ENCODE measurements at places on chromosomes 6 and 20.

- no peak for DNase-seq
Observed at GRCh38 chr20:21575981-21576740, 62.3 kb upstream of the NKX2-2 start.

- no peak for DNase-seq
Observed at GRCh38 chr6:129321303-129321702, 388.7 kb downstream of the ARHGAP18 start.

DNA sequence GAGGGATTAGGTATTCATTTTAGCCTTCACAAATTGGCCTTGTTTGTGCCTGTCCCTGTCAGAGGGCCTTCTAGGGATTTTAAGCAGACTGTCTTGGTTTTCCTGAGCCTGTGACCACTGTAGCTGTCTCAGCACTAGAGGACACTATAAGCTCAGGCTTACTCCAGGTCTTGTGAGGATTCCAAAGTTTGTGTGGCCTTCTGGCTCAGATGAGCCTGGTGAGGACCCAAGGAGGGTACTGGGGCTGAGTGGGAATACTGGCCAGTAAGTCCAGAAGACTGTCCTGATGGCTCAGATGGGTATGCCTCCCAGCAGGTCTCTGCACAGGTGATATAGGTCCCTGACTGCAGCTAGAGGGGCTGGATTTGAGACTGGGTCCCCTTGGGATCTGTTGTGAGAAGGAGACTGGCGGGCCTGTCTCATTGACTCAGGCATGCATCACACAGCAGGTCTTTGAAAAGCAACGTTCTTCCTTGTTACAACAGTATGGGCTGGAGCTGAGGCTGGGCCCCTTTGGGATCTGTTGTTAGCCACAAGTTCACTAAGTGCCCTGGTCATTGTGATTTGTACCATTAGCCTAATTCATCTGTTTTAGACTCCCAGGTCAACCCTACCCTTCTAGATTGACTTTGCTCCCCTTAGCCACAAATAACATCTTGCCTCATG lies 26.3 kb upstream of the TFB1M start:
- peak; percentile 47 for DNase-seq

- no peak for DNase-seq
Observed at GRCh38 chr6:95948324-95948723, 67.5 kb upstream of the FUT9 start.

DNA sequence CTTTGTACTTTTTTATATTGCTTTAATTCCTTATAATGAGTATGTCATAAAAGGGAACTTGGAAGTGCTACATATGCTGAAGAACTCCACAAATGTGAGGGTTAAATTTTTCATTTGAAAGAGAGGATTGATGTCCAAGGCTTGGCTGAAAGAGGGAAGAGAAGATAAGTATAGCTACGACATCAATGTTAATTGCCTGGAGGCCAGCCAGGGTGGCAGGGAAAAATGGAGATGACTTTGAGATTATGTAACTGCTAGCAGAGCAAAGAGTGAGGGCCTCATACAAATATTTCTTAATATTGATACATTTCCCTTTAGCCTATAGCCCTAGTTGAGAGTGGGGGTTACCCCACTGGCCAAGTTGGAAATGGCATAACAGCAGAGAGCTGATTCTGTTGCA lies 24.8 kb upstream of the RIMS4 start:
- DNase-seq, result no peak

DNA sequence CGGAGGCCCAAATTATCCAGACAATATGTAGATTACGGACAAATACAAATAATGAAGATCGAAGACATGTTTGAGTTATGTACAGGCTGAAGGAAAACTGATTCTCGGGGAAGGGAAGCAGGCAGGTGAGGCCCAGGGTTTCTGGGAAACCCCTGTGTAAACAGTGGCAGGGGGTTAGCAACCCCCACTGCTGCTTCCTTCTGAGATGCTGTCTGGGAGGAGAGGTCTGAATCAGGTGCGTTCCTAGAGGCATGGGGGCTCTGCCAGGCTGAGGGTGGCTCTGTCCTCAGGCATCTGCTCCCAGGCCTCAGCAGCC lies 7.2 kb upstream of the MDGA1 start:
- no peak for DNase-seq

- no peak for DNase-seq
Observed at GRCh38 chr6:6201200-6201599, 119.3 kb downstream of the F13A1 start.

GRCh38 chr6:127023001-127023778 lies 95.3 kb upstream of the RSPO3 start:
- DNase-seq, result no peak

GRCh38 chr20:18138266-18138582 lies 561 bp downstream of the KAT14 start:
- no peak for DNase-seq

- DNase-seq, result no peak
Observed at GRCh38 chr20:2751347-2751877, 49.0 kb downstream of the CPXM1 start.

DNA sequence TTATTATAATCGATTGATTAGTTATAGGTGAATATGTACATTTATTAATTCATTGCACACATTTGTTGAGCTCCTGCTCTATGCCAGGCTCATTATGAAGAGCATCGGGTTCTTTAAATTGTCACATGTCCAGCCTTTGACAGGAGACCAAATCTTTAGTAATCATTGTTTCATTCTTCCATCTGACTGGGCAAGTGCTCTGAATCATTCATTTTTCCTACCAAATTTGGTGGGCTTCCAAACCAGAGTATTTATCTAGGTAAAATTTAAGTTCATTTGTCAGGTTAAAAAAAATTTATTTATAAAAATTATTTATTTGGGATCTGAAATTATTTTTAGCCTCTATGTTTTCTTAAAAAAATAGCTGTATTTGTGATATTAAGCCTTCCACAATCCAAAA lies 404.9 kb upstream of the MMS22L start:
- no peak for DNase-seq

GRCh38 chr20:48740292-48740649 lies 87.5 kb downstream of the PREX1 start:
- DNase-seq, result no peak

DNA sequence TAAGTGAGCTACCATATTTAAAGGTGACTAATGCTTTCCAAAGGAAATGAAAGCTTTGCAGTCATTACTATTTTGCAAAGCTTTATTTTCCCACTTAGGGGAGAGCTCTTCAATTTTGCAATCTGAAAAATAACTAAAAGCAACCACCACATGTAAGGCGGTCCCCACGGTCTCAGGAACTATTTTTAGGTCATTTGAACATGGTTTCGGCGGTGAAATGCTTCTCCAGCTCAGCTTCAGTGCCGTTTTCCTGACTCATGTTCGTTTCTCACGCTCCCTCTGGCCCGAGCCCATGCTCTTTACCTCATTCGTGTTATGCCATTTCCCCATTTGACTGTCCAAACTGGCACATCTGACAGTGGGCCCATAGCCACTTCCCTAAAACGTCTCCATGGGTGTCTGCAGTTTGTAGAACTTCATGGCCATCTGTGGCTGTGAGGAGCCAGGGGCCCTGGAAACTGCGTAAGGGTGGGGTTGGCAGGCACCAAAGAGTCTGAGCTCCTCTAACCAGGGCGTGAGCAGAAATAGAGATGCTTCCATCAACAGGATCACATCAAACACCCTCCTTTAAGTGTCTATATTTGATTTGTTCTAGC lies 46.5 kb downstream of the ADTRP start:
- DNase-seq, result peak; percentile 93

DNA sequence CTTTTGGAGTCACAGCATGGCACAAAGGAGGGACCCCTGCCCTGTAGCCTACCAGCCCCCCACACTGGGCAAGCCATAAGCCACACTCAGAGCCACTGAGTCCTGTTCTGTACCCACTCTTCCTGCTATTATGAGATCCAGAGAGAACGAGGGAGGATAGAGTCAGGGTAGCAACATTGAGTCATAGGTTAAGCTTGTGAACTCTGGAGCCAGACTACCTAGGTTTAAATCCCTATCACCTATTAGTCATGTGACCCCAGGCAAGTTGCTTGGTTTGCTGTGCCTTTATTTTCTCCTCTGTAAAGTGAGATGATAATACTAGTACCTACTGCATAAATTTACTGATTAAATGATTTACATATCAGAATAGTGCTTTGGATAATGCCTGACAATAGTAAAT lies 540 bp downstream of the CNBD2 start:
- no peak for DNase-seq

DNA sequence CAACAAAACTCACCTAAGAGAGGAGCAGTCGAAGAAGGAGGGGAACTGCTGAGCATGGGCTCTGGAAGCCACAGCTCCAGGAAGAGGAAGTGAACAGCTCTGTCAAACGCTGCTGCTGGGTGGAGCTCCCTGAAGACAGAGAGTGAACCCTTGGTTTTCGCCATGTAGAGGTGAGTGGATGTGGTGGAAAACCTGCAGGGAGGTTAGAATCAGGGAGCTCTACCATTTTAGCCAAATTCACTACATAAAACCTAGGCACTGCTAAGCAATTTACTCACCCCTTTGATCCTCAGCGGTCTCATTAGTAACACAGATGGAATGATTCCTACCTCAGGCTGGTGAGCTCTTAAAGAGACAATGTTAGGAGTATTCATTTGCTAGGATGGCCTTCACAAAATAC lies 19.4 kb upstream of the TFAP2A start:
- peak; percentile 48 for DNase-seq

- DNase-seq, result peak; percentile 85
Observed at GRCh38 chr6:30787954-30788353, 43.6 kb upstream of the IER3 start.

DNA sequence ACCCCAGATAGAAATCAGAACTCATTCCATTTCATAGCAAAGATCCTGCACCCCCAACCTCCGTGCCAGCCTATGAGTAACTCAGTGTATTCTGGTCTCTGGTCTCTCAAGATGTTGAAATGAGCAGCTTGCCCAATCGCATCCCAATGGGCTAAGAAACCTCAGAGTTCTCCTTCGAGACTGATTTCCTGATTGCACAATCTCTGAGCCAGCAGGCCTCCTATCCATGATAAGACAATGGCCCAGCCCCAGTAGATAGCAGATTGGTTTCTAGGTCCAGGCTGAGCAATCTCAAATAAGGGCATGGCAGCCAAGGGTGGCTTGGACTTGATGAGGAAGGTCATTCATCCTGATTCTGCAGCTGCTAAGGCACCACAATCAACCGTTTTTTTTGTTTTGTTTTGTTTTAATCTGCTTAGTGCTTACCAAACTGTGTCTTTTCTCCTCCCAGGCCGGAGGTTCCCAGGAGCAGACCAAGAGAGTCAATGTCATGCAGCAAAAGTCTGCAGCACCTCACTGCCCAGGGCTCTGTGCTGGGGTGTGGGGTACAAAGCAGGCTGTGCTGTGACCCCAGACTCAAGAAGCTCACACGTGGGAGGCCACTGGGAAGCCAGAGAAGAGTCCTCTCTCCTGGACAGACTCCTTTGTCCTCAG lies 125.1 kb upstream of the NXT1 start:
- peak; percentile 92 for DNase-seq

DNA sequence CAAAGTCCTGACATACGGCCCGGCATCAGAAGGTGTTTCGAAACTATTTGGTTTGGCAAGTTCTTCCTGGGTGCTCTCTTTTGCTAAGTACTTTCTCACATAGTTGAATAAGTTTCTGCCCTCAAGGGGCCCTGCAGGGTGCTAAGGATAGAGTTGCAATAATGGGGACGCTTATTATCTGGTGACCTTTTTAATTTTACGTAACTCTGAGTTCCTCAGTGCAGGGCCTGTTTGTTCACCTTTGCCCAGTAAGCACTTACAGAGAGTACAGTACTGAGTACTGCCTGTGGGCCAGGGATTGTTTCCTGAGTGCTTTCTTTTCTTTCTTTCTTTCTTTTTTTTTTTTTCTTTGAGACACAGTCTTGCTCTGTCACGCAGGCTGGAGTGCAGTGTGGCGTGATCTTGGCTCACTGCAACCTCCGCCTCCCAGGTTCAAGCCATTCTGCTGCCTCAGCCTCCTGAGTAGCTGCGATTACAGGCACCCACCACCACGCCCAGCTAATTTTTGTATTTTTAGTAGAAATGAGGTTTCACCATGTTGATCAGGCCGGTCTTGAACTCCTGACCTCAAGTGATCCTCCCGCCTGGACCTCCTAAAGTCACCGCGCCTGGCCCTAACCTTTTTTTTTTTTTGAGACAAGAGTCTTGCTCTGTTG lies 4.5 kb upstream of the PXMP4 start:
- DNase-seq, result no peak

- DNase-seq, result no peak
Observed at GRCh38 chr6:26304213-26304796, 60.7 kb upstream of the BTN3A2 start.

DNA sequence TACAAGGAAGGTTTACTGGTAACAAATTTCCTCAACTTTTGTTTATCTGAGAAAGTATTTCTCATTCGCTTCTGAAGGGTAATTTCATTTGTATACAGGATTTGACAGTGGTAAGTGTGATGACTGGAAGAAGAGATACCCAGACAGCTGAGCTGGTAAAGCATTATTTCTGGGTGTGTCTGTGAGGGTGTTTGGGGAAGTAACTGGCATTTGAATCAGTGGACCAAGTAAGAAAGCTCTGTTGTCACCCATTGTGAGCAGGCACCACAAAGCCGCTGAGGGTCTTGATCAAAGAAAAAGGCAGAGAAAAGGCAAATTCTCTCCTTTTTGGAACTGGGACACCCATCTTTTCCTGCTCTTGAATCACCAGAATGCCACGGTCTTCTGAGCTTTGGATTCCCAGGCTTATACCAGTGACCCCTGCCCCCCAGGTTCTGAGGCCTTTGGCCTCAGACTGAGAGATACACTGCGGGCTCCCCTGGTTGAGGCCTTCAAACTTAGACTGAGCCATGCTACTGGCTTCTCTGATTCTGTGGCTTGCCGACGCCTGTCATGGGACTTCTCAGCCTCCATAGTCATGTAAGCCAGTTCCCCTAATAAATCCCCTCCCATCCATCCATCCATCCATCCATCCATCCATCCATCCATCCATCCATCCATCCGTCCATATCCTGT lies 10.5 kb upstream of the HUS1B start:
- peak; percentile 19 for DNase-seq

GRCh38 chr6:50030777-50031562 lies 9.2 kb upstream of the DEFB110 start:
- DNase-seq, result peak; percentile 57

GRCh38 chr20:9078826-9079731 lies 10.2 kb downstream of the PLCB4 start:
- no peak for DNase-seq

DNA sequence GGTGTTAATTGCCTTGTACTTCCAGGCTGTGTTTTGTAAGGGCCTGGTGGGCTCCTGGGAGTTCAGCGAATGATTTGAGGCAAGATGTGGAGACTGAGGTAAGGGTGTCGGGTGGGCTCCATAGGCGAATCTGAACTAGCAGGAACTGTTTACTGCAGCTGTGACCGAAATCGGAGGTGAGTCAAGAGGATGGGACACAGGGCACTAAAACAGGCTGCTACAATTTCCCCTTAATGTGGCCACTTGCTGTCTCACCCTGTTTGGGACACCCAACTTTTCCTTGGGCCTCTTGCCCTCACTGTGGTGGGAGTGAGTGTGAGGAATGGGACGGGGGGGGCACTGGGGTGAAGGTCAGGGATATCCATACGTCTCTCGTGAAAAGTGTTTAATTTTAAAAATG lies 53.9 kb upstream of the MCUR1 start:
- no peak for DNase-seq

DNA sequence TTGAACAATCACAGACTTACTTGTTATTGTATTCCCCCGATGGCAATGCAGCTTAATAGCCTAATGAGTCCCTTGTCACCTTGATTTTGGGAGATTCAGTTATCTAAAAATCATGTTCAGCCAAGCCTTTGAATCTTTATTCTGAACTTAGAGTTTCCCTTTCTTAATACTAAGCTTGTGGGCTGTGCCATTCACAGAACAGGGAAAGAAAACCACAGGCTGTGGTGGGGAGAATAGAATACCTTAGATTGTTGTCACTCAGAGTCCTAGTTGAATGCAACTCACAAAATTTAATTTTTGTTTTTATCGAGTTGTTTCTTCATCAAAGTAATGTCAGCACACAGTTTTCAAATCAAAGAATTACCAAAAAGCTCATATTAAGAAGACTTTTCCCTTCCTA lies 37.4 kb downstream of the RFPL4B start:
- no peak for DNase-seq

Data from hematopoietic multipotent progenitor cell treated with erythropoietin and hydrocortisone succinate and interleukin-3 and kit ligand, for 4 days (in vitro differentiated cells).